ENCODE measurements at places on chromosomes 12 and 14.

GRCh38 chr14:22008766-22009165 lies 335.1 kb upstream of the OR4E1 start:
- DNase-seq = no peak

- no peak for DNase-seq
Measured at GRCh38 chr12:131694116-131694838, 16.6 kb upstream of the SFSWAP start.

- no peak for DNase-seq
Measured at GRCh38 chr14:104238424-104239184, 100.2 kb downstream of the KIF26A start.

GRCh38 chr12:128155571-128155970 lies 111.4 kb upstream of the TMEM132C start:
- DNase-seq = no peak

DNA sequence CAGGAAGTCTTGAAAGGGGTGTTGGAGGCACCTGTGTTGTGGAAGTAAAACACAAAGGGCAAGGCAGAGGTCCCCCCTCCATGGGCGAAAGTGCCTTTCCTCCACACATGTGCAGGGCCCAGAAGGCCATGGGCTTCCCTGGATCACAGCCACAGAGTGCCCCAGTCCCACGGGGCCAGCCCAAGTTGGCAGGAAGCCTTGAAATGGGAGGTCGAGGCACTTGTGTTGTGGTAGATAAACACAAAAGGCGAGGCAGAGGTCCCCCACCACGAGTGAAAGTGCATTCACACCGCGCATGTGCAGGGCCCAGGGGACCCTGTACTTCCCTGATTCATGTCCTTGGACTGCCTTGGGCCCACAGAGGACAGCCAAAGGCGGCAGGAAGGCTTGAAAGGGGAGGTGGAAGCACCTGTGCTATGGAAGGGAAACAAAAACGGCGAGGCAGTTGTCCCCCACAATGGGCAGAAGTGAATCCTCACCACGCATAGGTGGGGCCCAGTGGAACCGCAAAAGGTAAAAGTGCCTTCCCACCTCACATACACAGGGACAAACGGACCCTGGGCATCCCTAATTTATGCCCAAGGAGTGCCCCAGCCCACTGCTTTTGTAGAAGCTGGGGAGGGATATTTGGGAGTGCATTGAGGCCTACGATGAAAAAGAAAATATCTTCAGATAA lies 585.4 kb downstream of the ALG10 start:
- no peak for DNase-seq

DNA sequence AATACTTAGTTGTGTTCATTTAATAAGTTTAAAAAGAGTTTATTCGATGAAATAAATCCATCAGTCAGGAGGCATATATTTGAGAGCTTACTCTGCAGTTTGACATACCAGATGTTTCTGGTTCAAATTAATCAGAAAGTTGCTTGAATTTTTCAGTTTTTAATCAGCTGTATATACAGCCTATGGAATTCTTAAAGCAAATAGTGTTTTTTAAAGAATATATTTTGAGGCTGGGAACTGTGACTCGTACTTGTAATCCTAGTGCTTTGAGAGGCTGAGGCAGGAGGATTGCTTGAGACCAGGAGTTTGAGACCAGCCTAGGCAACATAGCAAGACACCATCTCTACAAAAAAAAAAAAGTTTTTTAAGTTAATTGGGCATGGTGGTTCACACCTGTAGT lies 112.1 kb downstream of the MON2 start:
- no peak for DNase-seq

GRCh38 chr14:52021957-52022600 lies 32.7 kb downstream of the RTRAF start:
- DNase-seq = no peak

DNA sequence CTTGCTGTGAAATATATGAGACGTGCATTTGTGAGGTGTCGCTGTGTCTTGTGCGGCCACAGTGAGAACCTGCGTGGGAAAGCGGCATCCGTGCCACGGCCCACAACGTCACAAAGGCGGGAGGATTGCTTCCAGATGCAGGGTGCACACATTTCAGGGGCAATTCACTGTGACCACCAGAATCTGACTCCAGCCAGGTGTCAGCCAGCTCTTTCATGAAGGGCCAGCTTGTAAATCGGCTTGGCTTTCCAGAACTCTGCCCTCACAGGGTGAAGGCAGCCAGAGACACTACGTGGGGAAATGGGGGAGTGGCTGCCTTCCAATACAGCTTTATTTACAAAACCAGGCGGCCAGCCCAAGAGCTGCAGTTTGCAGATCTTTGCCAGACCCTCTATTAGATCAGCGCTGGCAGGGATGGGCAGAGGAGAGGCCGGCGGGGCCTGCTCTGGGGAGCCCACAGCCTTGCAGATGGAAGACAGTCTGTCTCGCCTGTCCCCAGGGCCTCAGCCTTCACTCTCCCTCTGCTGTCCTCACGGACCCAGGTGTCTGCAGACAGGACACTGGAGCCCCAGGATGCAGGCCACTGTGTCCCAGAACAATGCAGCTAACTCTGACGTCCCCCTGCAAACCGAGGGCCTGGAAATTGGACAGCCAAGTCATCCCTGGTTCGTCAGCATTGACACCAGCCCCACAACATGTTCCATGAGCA lies 53.5 kb downstream of the ADGRD1 start:
- DNase-seq = no peak

DNA sequence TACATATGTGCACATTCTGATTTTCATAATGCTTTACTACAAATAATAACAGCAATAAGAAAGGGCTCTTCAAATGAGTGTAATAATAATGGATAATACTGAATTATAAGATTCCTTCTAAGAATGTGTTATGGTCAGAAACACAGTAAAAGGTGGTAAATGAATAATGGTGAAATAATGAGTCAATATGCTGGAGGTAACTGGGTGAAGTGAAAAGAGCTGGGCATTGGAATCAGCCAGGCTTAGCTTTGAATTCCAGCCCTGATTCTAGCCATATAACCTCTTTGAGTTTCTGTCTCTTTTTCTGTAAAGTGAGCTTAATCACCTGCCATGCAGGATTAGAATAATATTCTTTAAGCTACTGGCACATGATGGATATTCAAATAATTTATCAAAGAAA lies 39.1 kb downstream of the PLEKHA5 start:
- no peak for DNase-seq

GRCh38 chr12:114933428-114934160 lies 249.6 kb upstream of the TBX3 start:
- DNase-seq = no peak

- DNase-seq = no peak
Measured at GRCh38 chr12:1890810-1891209, 27.6 kb downstream of the CACNA2D4 start.

- no peak for DNase-seq
Measured at GRCh38 chr12:47894652-47895051, 10.1 kb downstream of the VDR start.

DNA sequence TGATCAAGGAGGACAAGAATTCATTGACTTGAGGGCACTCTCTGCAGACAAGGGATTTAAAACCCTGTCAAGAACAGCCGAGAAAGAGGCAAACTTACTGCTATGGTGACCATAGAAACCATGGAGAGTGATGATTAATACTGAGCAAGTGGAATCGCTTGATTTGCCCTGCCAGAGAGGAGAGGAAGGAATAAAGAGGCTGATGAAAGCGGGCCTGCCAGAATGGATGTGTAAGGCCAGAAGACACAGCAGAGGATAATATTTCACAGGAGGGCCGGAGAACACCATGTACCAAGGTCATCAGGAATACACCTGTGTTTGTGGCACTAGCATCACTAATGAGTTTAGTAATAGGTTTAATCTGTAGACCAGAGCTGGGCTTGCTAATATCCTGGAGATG lies 221.8 kb upstream of the DCN start:
- DNase-seq = no peak

DNA sequence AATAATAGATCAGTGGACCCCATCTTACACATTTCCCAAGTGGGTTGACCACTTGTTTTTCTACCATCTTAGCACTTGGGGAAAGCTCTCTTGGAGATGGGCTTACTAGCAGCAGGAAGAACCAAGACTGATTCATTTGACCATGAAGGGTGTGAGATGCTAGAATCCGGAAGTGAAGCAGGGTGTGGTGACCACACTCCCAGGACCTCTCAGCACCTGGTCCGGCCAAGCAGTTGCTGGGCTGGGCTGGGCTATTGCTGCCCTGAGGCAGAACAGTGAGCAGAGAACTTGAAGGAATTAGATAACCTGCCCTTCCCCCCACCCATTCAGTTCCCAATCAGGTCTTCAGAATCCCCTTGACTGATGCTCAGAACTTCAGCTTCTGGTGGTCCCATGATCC lies 24.4 kb downstream of the ADCY6 start:
- DNase-seq = no peak

GRCh38 chr14:72558721-72559120 lies 335.2 kb downstream of the DPF3 start:
- no peak for DNase-seq

DNA sequence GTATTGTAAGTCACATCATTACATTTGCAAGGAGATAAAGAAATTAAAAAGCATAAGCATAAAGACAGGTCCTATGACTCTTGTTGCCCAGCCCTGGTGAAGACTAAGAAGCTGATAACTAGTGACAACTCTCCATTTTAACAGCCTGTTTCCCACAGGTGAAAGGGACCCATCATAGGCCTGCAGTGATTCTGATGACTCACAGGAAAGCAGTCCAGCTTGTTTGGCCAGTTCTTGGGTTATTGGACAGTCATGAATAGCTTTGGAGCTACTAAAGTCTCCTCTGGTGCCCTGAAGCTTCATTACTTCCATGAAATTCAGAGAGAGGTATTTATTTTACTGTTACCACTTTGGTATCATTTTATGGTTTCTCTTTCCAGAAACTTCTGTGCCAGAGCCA lies 55.5 kb upstream of the DYRK2 start:
- no peak for DNase-seq
